ENCODE measurements at places on chromosomes 4 and X. TPM values are rescaled to one million over a fixed set of nuclear protein-coding genes. Genes with fewer than 3 reads are reported as not detected.

The PCDH10 gene
- total RNA-seq = 9.4 TPM

The SNX25 gene
- 26.4 TPM for total RNA-seq

DNA sequence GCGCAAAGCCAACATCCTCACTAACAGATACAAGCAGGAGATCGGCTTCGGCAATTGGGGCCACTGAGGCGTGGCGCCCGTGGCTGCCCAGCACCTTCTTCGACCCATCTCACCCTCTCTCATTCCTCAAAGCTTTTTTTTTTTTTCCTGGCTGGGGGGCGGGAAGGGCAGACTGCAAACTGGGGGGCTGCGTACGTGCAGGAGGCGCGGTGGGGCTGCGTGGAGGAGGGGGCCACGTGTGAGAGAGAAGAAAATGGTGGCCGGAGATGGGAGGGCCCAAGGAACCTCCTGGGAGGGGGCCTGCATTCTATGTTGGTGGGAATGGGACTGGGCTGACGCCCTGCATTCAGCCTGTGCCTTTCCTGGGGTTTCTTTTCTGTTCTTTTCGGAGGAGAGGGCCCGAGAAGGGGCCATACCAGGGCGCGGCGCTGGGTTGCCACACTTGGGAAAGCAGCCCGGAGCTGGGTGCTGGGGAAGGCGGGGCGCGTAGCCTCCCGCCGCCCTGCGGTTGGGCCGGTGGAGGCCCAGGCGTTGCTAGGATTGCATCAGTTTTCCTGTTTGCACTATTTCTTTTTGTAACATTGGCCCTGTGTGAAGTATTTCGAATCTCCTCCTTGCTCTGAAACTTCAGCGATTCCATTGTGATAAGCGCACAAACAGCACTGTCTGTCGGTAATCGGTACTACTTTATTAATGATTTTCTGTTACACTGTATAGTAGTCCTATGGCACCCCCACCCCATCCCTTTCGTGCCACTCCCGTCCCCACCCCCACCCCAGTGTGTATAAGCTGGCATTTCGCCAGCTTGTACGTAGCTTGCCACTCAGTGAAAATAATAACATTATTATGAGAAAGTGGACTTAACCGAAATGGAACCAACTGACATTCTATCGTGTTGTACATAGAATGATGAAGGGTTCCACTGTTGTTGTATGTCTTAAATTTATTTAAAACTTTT is 4.5 kb downstream of the MID1IP1 start:
- peaks cover 7% of the 10 kb centered on the region for H3K27me3 ChIP-seq
- peak overlapping the region; percentile 94 for H3K27ac ChIP-seq
- no peaks in the 10 kb centered on the region for H3K36me3 ChIP-seq
- no peaks in the 10 kb centered on the region for H3K4me1 ChIP-seq
- peak overlapping the region; percentile 58 for H3K4me3 ChIP-seq

DNA sequence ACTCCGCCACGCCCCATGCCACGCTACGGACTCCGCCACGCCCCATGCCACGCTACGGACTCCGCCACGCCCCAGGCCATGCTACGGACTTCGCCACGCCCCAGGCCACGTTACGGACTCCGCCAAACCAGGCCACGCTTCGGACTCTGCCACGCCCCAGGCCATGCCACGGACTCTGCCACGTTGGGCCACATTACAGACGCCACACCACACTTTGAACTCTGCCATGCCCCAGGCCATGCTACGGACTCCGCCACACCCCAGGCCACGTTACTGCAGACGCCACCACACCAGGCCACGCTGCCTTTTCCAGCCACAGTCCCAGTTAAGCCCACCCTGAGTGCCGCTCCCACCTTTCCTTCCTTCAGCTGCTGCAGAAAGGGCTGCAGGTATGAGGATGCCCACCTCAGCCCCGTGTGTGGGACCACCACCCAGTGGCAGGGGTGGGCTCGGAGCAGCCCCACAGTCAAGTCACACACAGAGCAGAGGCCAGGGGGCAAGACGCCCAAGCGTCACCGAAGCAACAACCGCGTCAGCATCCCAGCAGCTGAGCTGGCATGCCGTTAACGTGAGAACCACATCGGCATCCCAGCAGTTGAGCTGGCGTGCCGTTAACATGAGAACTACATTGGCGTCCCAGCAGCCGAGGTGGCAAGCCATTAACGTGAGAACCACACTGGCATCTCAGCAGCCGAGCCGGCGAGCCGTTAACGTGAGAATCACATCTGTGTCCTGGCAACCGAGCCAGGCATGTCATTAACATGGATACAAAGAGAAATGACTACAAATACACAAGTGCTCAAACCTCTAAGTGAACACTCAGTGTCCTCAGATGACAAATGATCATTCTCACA is 26.4 kb downstream of the GAK start:
- no peak overlapping the region for H3K27ac ChIP-seq
- no peak overlapping the region for H3K4me3 ChIP-seq
- no peaks in the 10 kb centered on the region for H3K27me3 ChIP-seq
- H3K36me3 ChIP-seq = peaks cover 21% of the 10 kb centered on the region

DNA sequence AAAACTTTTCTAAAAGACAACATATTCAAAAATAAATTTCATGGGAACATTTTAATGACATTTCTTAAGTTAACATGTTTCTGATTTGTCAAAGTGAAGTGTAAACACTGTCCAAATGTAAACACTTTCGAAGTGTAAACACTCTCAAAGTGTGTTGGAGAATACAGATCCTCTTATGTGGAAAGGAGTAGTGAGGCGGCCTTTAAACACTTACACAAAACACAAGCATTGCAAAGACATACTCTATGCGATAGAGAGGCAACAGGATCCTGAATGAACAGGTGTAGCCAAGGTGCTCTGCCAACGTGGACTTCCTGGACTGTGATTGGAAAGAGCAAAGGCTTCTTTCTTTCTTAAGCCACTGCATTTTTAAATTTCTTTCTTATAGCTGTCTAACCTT is 62.7 kb upstream of the PGM2 start:
- peaks cover 42% of the 10 kb centered on the region for H3K4me1 ChIP-seq
- peak; percentile 32 for DNase-seq
- H3K36me3 ChIP-seq = no peaks in the 10 kb centered on the region
- no peak overlapping the region for H3K4me3 ChIP-seq
- H3K27ac ChIP-seq = peak overlapping the region; percentile 33
- H3K27me3 ChIP-seq = no peaks in the 10 kb centered on the region

- no peak overlapping the region for H3K4me3 ChIP-seq
- no peaks in the 10 kb centered on the region for H3K36me3 ChIP-seq
- DNase-seq = peak; percentile 29
- H3K4me1 ChIP-seq = no peaks in the 10 kb centered on the region
- H3K27ac ChIP-seq = no peak overlapping the region
Measured at GRCh38 chrX:118216509-118216908, 99.9 kb upstream of the KLHL13 start.

- no peaks in the 10 kb centered on the region for H3K27me3 ChIP-seq
- H3K4me1 ChIP-seq = peaks cover 30% of the 10 kb centered on the region
- peak overlapping the region; percentile 63 for H3K27ac ChIP-seq
- peaks cover 4% of the 10 kb centered on the region for H3K36me3 ChIP-seq
Measured at GRCh38 chr4:38871593-38871992, 4.0 kb downstream of the FAM114A1 start.

- no peak for DNase-seq
- H3K4me3 ChIP-seq = no peak overlapping the region
- H3K36me3 ChIP-seq = peaks cover 21% of the 10 kb centered on the region
- H3K27me3 ChIP-seq = no peaks in the 10 kb centered on the region
- peaks cover 7% of the 10 kb centered on the region for H3K4me1 ChIP-seq
Measured at GRCh38 chr4:5823542-5824211, 69.2 kb downstream of the CRMP1 start.

- no peaks in the 10 kb centered on the region for H3K36me3 ChIP-seq
- H3K4me1 ChIP-seq = no peaks in the 10 kb centered on the region
- no peak overlapping the region for H3K27ac ChIP-seq
- H3K4me3 ChIP-seq = no peak overlapping the region
- H3K27me3 ChIP-seq = no peaks in the 10 kb centered on the region
Measured at GRCh38 chrX:110320381-110320987, 2.6 kb upstream of the AMMECR1 start.

DNA sequence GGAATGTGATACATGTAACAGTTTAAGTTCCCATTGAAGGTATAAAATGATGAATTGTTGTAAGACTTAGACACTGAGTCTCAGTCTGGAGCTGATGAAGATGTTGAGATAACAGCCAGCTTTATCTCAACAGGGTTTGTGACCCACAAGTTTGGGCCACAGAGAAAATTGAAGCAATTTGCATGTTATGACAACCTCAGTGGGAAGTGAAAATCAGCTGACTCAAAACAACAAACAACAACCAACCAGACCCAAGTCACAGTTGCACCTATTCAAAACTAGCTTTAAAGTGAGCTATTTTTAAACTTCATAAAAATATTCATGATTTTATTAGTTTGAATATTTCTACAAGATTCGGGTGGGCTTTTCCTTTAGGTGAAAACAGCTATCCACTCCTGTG is 8.0 kb downstream of the SFRP2 start:
- no peak for DNase-seq
- no peak overlapping the region for H3K27ac ChIP-seq
- H3K36me3 ChIP-seq = no peaks in the 10 kb centered on the region
- no peaks in the 10 kb centered on the region for H3K4me1 ChIP-seq
- no peak overlapping the region for H3K4me3 ChIP-seq

- no peak overlapping the region for H3K27ac ChIP-seq
- no peaks in the 10 kb centered on the region for H3K36me3 ChIP-seq
- H3K27me3 ChIP-seq = no peaks in the 10 kb centered on the region
- DNase-seq = no peak
- H3K4me1 ChIP-seq = no peaks in the 10 kb centered on the region
- no peak overlapping the region for H3K4me3 ChIP-seq
Measured at GRCh38 chr4:153950100-153950979, 161.5 kb upstream of the SFRP2 start.

DNA sequence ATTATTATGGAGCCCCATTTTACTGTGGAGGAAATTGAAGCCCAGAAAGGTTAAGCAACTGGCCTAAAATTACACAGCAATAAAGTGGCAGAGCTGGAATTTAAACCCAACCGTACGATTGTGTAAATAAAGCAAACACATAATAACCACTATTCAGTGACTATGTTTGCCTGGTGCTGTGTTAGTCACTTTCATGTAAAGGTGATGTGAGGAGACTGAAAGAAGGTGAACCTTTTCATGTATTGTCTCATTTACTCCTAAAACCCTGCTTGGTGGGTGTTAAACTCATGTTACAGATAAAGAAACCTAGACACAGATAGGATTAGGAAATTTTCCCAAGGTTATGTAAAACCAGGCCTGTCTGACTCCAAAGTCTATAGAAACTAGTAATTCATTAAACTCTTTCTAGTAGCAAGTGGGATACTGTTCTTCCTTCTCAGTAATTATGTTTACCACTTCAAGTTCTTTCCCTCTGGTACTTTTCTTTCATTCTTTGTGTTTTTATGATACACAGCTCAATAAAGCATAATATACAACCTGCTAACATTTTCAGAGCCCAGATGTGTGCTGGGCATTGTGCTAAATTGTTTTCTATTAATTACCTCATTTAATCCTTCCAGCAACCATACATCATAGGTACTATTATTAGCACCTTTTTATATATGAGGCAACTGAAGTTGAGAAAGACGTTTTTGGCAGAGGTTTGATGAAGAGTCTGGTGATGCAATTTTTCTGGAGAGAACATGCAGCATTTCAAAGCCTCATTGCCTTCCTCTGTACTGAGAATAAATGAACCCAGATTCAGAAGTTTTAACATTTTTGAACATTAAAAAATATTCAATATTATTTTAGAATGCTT is 202.7 kb downstream of the SPRY1 start:
- DNase-seq = no peak
- H3K4me3 ChIP-seq = no peak overlapping the region
- no peaks in the 10 kb centered on the region for H3K27me3 ChIP-seq
- H3K36me3 ChIP-seq = no peaks in the 10 kb centered on the region
- peaks cover 27% of the 10 kb centered on the region for H3K4me1 ChIP-seq

DNA sequence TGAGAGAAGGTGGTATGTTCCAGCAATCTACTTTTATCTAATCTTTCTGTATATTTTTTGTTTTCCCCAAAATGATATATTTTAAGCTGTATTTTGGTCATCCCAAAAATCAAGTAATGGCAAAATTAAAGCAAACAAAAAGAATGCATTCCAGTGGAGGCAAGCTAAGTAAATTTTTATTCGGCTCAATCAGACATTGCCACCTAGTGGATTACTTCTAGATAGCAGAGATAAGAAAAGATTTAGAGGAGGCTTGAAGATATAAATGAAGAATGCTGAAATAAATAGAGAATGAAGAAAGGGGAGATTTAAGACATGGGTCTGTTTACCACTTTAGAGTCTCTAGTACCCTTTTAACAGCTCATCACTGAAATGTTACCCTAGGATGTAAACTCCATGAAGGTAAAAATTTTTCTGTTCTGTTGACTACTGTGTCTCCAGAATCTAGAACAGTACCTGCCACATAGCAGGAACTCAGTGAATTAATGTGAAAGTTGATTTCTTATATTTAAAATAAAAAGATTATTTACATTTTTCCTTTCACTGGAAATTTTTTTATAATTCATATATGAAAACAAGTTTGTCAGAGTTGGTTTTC is 110.9 kb upstream of the ANK2 start:
- no peak for DNase-seq
- no peaks in the 10 kb centered on the region for H3K4me1 ChIP-seq
- no peaks in the 10 kb centered on the region for H3K36me3 ChIP-seq
- no peak overlapping the region for H3K27ac ChIP-seq
- no peak overlapping the region for H3K4me3 ChIP-seq
- H3K27me3 ChIP-seq = no peaks in the 10 kb centered on the region

GRCh38 chrX:94454159-94454558 is 780.2 kb downstream of the FAM133A start:
- H3K27me3 ChIP-seq = no peaks in the 10 kb centered on the region
- no peaks in the 10 kb centered on the region for H3K36me3 ChIP-seq
- no peak for DNase-seq
- H3K27ac ChIP-seq = no peak overlapping the region

- H3K27ac ChIP-seq = peak overlapping the region; percentile 78
- peak overlapping the region; percentile 91 for H3K4me3 ChIP-seq
- no peak for DNase-seq
- no peaks in the 10 kb centered on the region for H3K27me3 ChIP-seq
Measured at GRCh38 chr4:185472103-185472542, 590 bp upstream of the CCDC110 start.

DNA sequence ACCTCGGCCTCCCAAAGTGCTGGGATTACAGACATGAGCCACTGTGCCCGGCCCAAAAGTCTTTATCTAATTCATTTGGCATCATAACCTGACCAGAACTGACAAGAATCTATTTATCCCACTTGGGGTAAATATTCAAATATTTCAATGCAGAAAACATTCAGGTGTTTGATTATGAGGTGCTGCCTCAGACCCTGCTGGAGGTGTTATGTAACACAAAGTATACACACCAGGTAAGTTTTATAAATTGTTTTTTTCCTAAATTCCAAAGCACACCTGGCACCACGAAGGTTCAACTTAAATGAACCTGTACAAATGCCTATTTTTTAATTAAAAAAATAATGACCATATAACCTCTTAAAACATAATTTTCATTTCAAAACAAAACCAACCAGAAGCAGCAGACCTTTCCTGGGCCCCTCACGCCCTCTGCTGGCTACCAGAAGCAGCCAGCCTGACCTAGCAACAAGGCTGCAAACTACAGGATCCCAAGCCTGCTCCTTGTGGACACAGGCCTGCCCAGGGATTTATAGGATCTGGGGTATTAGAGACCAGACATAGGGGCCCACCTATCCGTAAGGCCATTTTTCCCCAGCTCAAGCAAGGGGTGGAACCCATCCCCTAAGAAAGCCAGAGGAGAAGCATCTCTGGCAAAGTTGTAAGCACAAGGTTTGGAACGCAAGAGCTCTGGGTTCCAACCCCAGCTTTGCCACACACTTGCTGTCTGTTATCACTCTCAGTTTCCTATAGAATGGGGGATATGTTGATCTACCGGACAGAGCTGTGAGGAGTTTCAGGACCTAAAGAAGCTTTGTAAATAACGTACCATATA is 11.7 kb downstream of the OTUD5 start:
- peaks cover 17% of the 10 kb centered on the region for H3K36me3 ChIP-seq
- peaks cover 13% of the 10 kb centered on the region for H3K4me1 ChIP-seq
- H3K27me3 ChIP-seq = no peaks in the 10 kb centered on the region
- H3K27ac ChIP-seq = no peak overlapping the region

Data from stomach (tissue), 19 donors.